Skeletal muscle cell (primary cell): ENCODE measurements at places on chromosomes 12 and 14.

GRCh38 chr12:116674643-116675183 lies 63.2 kb downstream of the SPRING1 start:
- DNase-seq: no peak

GRCh38 chr12:77768558-77768957 lies 62.1 kb upstream of the NAV3 start:
- DNase-seq: no peak

DNA sequence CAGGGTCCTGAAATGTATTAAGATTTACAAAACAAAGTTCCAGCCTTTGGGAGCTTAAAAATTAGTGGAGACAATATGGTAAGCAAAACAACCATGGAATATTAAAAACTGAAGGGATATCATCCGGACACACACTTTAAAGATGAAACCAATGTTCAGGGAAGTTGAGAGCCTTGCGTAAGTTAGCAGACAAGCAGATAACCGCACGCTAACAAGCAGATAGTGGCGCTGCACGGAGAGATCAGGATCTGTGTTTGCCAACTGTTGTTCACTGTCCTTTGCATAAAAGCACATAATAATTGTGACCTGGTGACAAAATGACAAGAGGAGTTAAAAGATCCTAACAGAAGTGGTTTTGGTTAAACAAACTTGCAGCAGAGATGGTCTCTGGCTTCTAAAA lies 14.3 kb upstream of the TMEM229B start:
- DNase-seq: no peak

DNA sequence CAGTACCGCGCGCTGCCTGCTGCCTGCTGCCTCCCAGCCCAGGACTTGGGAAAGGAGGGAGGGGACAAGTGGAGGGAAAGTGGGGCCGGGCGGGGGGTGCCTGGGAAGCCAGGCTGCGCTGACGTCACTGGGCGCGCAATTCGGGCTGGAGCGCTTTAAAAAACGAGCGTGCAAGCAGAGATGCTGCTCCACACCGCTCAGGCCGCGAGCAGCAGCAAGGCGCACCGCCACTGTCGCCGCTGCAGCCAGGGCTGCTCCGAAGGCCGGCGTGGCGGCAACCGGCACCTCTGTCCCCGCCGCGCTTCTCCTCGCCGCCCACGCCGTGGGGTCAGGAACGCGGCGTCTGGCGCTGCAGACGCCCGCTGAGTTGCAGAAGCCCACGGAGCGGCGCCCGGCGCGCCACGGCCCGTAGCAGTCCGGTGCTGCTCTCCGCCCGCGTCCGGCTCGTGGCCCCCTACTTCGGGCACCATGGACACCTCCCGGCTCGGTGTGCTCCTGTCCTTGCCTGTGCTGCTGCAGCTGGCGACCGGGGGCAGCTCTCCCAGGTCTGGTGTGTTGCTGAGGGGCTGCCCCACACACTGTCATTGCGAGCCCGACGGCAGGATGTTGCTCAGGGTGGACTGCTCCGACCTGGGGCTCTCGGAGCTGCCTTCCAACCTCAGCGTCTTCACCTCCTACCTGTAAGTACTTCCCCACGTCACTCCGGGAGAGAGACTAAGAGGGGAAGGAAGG lies at the start of gene LGR5:
TSS of gene LGR5 (plus strand) at position 186 of the 732 bp plus-strand sequence. CDS start at position 469, 283 bp downstream.
- no peak for DNase-seq

- DNase-seq: no peak
These were observed 233.6 kb upstream of the RMST start for GRCh38 chr12:97229004-97229403.

GRCh38 chr12:47777741-47778558 lies 4.9 kb downstream of the SLC48A1 start:
- no peak for DNase-seq

GRCh38 chr14:64293976-64294671 lies at the start of gene ESR2:
Gene ESR2, minus strand, starts transcription at chr14:64294371. Its CDS starts 11,386 bp downstream, at chr14:64282985.
- DNase-seq: no peak

DNA sequence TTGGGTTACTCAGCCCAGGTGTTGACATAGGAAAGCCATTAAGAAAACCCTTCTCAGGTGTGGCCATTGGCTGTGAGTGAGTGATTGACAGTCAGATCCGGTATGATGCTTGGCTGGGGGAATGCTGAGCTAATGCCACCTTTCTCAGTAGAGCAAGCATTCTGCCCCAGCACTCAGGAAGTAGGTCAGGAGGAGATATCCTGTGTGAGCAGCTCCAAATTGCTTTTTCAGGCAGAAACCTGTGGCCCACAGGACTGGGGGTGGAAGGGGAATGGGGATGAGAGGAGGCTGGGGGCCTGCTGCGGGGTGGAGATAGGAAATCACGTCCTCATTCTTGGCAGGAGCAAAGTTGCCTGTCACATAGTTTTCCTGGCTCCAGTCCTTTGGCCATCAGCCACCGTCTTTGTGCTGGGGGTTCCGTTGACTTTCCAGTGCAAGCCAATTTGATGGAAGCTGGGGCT lies 55.7 kb downstream of the NINJ2 start:
- DNase-seq: no peak

DNA sequence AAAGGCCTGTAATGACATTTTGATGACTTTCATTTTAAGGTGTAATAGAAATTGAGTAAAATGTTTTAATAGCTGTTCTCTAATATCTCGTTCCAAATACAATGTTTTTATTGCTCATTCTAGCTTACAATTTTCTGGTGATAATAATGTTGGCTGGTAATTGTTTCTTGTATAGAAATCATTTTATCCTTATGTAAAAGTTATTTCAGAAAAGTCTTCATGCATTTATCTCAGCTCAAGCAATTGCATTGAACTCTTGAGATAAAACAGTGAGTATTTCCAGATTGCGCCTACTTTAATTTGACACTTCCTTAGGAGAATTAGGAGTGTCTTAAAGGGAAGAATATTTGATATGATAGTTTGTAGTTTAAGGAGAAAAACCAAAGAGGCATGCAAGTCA lies 4.0 kb downstream of the RMST start:
- no peak for DNase-seq

DNA sequence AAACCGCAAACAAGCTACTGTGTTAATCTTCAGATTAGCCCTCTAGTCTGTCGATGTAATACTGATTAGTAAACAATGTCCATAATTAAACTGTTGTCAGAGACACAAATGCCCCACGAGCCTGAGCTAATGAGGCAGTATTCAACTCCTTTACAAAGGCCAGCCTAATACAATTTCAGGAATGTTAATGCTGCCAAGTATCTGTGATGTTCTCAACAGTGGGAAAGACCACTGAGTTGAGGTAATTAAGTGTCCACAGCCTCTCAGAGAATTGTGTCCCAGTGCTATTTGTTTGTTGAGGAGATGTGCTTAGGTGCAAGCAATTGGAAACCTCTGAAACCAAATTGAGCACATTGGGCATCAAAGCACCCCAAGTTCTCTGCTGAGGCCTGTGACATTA lies 139.4 kb upstream of the CDKN3 start:
- DNase-seq: no peak

GRCh38 chr12:96143827-96144565 lies 50.2 kb upstream of the ELK3 start:
- no peak for DNase-seq

GRCh38 chr14:61565836-61566536 lies 129.3 kb upstream of the HIF1A start:
- no peak for DNase-seq

DNA sequence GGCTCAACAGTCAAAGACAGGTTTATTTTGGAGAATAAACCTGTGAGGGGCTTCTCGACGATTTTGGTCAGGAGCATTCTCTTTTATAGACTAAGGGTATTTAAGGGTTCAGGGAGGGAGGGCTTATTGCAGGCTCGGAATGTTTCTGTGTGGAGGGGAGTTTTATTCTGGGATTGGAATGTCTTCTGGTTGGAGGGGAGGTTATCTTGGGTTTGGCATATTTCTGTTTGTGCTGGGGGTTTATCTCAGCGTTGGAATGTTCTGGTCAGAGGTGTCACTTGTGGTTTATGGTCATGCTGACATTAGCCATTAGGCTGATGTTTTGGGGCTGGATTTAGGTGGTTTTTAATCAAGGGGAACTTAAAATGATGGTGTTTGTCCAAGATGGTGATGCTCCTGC lies 103.9 kb downstream of the SUDS3 start:
- no peak for DNase-seq

DNA sequence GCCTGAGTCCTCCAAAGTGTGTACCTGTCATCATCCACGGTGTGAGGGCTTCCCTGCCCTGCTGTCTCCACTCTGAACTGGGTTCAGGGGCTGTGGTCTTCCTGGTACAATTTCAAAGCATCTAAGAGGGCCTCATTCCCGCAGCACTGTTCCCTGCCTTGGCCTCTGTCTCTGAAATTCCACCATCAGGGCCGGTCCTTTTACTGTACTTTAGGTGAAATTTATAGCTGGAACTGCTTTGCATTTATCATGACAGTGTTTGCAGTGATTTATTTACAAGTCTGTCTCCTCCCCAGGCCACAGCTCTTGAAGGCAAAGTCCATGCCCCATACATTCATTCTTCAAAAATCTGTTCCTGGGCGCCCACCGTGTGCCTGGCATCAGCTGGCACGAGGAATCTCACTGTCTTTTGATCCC lies 36.9 kb upstream of the NCOR2 start:
- DNase-seq: no peak

DNA sequence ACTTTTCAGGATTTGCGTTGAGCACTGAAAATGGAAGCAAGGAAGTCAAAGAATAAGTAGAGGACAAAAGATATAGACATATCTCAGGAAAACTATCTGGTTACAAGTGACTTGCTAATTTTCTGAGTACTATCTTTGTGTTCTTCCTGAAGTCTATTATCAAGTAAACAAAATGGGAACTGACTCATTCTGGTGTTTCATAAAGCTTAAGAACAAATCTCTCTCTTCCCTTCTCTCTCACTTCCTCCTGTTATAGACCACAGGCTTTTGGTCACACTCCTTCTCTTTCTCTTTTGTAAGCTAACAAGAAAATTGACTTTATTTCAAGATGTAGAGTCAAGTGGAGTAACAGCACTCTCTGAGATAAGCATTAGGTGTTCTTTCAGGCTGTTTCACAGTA lies 406.6 kb upstream of the SYT1 start:
- DNase-seq: no peak

DNA sequence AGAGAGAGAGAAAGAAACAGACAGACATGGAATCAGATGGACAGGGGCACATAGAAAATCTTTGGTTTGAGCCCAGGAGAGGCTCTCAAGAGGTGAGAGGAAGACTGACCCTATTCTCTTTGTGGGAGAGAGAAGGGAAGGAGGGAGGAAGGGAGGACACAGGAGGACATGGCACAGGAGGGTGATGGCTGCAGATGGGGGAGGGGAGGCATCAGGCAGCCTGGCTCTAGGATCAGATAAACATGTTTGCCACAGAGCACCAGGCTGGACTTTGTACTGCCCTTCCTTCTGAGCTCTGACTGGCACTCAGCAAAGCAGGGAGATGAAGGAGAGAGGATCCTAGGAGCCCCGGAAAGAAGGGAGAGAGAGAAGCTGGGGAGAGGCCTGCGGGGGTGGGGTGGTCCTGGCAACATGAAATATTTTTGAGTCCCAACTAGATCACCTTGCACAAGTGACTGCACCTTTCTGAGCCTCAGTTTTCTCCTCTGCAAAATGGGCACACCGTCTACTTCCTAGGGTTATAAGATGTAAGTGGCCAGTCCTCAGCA lies 6.1 kb downstream of the HNF1A start:
- no peak for DNase-seq

- DNase-seq: no peak
These were observed 34.0 kb upstream of the HECTD1 start for GRCh38 chr14:31241450-31242114.

DNA sequence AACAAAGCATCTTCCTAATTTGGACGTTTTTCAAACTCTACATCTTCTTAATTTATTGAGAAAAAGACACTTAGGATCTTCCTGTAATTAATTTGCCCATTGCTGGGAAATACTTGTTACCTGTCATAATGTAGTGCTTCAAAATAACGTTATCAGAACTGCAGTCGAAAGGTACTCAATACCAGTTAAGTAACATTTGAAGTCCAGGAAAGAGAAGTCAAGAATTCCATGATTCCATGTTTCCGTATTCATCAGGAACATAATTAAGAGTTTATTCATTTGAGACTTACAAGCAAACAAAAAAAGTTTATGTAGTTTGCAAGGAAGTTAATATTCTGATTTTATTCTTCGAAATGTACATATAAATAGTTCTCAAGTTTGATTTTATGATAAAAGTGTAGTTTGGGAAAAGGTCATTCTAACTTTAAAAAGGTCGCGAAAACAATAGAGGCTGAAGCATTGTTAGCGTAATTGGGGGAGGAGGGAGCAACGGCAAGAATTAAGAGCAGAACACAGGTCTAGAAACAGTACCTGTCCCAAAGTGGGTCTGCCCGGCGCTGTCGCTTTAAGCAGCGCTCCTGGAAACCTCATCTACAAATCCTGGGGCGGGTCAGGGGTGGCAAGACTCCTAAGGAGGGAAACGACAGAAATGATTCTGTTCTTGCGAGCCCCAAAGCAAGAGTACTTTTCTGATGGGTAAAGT lies 1.2 kb upstream of the KCNMB4 start:
- DNase-seq: no peak

- DNase-seq: no peak
These were observed 5.4 kb downstream of the SIX6 start for GRCh38 chr14:60514378-60514740.

- DNase-seq: no peak
These were observed 23.0 kb downstream of the SH2B3 start for GRCh38 chr12:111428728-111429175.

- DNase-seq: no peak
These were observed 262.7 kb upstream of the ALG10B start for GRCh38 chr12:38053655-38054464.

DNA sequence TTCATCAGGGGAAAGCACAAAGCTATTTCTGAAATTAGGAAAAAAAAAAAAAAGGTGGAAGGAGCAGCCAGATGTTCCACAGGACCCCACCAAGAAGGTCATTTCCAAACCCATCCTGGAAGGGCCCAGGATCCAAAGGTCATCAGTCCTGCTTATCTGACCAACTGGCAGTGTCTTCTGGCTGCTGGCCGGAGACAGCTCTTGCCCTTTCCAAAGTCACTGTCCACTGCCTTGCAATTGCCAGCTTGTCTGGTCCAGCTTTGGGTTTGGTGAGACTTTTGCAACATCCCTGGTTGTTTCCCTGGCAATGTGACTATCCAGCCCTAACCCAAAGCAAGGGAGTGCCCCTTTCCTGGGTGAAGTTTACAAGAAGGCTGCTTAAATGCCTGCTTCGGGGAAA lies 18.9 kb upstream of the HSPB8 start:
- DNase-seq: no peak

DNA sequence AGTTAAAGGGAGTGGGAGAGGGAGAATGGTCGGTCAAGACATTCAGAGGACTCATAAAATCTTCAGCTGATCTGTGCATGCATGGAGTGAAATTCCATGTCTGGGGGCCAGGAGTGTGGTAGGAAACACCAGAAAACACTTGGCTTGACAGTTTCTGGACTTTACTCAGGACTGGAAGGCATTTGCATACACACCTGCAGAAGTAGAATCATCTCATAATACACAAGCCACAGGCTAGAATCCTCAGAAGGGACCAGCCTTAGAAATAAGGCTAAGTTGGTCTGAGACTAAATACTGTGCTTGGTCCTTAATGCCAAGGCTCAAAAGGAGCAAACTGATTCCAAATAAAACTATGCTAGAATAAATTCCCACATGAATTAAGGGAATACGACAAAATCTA lies 328.1 kb upstream of the KITLG start:
- DNase-seq: no peak

- DNase-seq: no peak
These were observed 111.4 kb upstream of the SFSWAP start for GRCh38 chr12:131599190-131600159.

GRCh38 chr12:85765453-85765869 lies 70.7 kb downstream of the RASSF9 start:
- no peak for DNase-seq

GRCh38 chr14:85146779-85147178 lies 383.2 kb upstream of the FLRT2 start:
- no peak for DNase-seq

GRCh38 chr14:61121355-61121787 lies 140.3 kb downstream of the SLC38A6 start:
- DNase-seq: no peak

GRCh38 chr14:61472011-61472672 lies 150.8 kb downstream of the PRKCH start:
- DNase-seq: peak; percentile 96
